T1000 (cell line): ENCODE measurements at places on chromosomes 3 and 15.

GRCh38 chr15:57873564-57874209 is 167.2 kb downstream of the POLR2M start:
- peak; percentile 13 for DNase-seq

DNA sequence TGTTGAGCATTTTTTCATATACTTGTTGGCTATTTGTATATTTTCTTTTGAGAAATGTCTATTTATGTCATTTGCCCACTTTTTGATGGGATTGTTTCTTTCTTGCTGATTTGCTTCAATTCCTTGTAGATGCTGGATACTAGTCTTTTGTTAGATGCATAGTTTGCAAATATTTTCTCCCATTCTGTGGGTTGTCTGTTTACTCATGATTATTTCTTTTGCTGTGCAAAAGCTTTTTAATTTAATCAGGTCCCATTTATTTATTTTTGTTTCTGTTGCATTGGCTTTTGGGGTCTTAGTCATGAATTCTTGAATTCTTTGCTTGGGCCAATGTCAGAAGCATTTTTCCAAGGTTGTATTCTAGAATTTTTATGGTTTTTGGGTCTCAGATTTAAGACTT is 251.7 kb downstream of the WNT5A start:
- DNase-seq: no peak

DNA sequence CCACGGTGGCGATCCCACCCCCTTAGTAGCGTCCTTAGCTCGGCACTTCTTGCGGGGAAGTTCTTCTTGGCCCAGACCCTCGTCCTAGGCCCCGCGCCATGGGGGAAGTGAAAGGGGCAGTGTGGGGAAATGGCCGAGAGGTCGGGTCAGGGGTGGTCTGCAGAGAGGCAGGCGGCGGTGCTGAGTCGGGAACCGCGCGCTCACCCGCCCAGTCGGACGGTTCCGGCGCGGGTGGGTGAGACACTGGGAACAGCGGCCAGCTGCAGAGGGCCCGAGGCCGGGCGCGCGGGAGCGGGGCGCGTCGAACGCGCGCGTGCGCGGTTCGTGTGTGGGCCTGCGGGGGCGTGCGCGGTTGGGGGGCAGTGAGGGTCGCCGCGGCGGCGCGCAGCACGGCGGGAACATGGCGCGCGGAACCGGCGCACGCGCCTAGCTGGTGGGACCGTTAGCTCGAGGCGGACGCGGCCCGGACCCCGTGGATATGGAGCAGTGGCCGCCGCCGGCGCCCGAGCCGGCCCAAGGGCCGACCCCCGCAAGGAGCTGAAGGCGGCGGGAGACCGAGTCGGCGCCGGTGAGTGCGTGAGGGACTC is 246.9 kb downstream of the GOLGA6L6 start:
- DNase-seq: no peak

DNA sequence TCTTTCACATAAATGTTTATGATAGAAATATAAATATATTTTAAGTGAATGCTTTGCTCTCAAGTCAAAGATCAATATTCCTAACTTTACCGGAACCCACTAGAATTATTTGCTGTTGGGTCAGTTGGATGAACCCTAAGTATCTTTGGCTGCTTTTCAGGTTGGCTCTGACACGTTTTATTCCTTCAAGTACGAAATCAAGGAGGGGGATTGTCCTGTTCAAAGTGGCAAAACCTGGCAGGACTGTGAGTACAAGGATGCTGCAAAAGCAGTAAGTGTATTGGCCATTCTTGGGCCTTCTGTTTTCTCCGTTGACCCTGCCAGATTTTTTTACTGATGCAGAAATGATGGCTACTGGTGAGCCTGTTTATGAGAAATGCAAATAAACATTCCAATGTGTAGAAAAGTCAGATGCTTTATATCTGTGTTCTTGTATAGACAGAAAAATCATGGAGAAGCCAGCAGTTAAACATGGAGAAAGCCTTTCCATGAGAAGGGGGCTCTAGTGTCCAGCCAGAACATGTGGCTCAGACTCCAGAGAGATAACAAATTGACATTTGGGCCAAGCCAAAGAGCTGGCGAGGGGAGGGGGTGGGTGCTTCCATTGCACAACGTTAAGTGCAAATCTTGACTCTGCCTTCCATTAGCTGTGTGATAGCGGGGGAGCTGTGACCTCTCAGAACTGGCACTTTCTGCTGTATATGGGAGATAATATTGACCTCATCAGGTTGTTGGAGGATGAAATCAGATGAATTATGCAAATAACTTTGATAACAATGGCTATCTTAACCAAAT is 3.0 kb downstream of the KNG1 start:
- no peak for DNase-seq

GRCh38 chr3:173398111-173398479 is 551 bp downstream of the NLGN1 start:
- DNase-seq: no peak

DNA sequence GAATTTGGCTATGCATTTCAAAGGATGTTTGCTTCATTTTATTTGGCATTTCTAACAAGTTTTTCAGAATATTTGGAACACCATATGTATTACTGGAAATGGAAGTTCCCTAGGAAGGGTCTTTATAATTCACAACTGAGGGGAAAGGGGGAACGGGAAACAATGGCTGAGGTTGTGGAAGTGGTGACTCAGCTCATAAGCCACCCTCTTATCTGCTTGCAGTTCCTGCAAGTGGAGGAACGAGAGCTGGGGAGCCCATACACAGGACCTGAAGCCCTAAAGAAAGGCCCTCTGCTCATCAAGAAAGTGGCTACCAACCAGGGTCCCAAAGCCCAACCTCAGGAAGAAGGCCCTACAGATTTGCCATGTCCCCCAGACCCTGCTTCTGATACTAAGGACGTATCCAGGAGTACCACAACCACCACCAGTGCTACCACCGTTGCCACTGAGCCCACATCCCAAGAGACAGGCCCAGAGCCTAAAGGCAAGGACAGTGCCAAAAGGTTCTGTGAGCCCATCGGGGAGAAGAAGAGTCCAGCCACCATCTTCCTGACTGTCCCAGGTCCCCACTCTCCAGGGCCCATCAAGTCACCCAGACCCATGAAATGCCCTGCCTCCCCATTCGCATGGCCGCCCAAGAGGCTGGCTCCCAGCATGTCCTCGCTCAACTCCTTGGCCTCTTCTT is 37.9 kb downstream of the ESYT3 start:
- no peak for DNase-seq

GRCh38 chr3:31442755-31443154 is 90.0 kb upstream of the STT3B start:
- no peak for DNase-seq

DNA sequence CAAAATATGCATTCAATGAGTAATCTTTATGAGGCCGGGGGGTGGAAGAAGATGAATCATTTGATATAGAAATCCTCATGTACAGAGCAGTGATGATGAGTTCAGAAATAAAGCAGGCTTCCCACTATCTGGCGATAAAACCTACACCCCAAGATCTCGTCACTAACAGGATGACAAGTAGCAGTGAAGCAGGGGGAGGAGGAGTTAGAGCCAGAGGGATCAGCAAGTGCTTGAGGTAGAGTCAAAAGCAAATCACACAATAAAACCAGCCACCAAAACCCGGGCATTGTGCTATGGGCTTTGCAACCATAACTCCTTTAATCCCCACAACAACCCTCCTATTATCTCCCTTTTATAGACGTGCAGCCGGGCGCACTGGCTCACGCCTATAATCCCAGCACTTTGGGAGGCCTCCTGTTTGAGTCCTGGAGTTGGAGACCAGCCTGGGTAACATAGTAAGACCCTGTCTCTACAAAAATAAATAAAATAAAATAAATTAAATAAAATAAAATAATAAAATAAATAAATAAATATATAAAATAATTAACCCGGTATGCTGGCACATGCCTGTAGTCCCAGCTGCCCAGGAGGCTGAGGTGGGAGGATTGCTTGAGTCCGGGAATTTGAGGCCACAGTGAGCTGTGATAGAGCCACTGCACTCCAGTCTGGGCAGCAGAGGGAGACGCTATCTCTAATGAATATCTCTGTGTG is 53.0 kb downstream of the STARD5 start:
- DNase-seq: no peak

DNA sequence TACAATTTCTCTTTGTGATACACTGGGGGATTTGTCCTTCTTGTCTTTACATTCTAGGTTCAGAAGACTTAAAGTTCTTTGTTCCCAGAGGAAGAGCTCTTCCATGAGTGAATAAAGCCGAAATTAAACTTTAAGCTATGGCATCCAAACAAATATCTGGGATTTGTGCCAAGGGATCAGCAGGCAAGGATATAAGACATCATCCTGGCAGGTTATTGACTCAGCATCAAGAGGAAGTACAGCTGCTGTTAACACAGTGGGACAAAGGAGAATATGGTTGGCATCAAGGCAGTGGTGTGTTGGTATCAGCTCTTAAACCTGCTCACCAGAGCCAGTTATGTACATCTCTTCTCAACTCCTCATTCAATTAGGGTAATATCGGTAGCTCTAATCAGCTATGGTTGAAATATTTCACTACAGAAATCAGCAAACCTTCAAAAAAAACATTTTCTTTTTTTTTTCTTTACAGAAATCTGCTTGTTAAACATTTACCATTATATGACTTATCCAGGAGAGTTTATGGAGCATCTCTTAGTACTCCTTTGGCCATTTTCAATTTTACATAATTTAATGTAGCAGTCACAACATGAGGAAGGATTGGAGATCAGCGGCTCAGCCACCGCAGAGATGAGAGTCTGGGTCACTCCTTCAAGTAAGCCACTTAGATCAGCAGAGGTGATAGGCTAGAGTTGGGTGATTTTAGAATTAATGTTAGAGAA is 1198.6 kb upstream of the EPHA6 start:
- DNase-seq: no peak

DNA sequence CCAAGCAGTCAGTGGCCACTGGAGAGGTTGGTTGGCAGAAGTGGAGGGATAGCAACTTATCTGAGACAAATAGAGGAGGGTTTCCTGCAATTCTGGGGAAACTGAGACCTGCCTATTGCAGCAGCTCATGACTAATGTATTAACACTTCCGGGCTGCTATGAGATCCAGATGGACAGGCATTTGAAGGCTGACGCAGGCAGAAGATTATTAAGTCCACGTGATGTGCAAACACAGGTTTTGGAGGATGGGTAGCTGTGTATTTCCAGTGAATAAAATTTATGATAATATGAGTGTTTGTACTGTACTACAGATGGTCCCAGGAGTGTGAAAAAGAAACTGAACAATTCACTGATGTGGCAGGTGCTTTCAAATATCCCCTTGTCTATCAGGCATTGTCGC is 28.5 kb upstream of the CFAP161 start:
- no peak for DNase-seq

GRCh38 chr3:71494212-71494611 is 89.3 kb downstream of the FOXP1 start:
- DNase-seq: no peak

GRCh38 chr3:194610689-194611088 is 22.5 kb downstream of the TMEM44 start:
- DNase-seq: no peak

- no peak for DNase-seq
These were observed 198.4 kb downstream of the ATP10A start for GRCh38 chr15:25664761-25665160.

- no peak for DNase-seq
These were observed 74.9 kb upstream of the SKOR1 start for GRCh38 chr15:67750371-67750770.

GRCh38 chr3:171776411-171776810 is 33.9 kb downstream of the PLD1 start:
- no peak for DNase-seq

- no peak for DNase-seq
These were observed 1.8 kb upstream of the CCR9 start for GRCh38 chr3:45884368-45885201.
